Stimulated activated naive B cell treated with anti-CD40 and anti-IgM and Interleukin-4, amounts not matched to agents 10 μg/mL and 1 μg/mL and 100 μg/mL, for 72 hours (primary cell): ENCODE measurements at places on chromosomes 4 and X.

- no peak for DNase-seq
Observed at GRCh38 chr4:79603681-79604080, 195.7 kb upstream of the GK2 start.

DNA sequence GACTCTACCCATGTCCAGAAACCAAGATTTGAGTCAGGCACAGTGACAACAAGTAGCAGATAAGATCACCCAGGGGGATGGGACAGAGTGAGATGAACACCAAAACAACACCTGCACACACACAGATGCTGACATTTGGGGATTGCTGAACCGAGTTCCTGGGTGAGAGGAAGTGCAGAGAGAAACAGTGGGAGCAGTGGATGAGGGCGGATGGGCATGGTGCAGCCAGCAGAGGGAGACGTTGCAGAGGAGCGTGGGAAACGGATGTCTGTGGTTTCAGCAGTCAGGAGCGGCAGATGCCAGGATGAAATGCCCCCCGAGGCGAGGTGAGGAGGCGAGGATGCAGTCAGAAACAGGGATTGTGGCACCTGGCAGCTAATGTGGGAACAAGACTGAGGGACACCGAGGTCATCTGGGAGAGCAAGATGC lies 78.6 kb upstream of the STS start:
- no peak for DNase-seq

GRCh38 chr4:107734120-107734519 lies 14.1 kb upstream of the PAPSS1 start:
- no peak for DNase-seq

GRCh38 chr4:8599657-8600056 lies 7.1 kb downstream of the CPZ start:
- no peak for DNase-seq

DNA sequence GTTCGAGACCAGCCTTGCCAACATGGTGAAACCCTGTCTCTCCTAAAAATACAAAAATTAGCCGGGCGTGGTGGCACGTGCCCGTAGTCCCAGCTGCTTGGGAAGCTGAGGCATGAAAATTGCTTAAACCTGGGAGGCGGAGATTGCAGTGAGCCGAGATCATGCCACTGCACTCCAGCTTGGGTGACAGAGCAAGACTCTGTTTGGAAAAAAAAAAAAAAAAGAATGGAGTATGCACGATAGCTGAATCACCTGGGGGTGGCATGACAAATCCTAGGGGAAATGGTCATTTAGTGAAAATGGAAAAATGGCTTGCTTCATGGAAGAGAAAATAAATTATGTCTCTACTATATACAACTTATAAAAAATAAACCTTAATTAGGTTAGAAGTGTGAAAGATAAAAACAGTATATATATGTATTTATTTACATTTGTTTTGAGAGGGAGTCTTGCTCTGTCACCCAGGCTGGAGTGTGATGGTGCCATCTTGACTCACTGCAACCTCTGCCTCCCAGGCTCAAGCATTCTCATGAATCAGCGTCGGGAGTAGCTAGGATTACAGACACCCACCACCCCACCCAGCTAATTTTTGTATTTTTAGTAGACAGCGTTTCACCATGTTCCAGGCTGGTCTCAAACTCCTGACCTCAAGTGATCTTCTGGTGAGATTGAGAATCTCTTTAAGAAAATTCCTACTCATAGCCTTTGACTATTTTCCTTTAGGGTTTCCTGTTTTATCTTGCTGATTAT lies 19.3 kb upstream of the ING2 start:
- DNase-seq: no peak

DNA sequence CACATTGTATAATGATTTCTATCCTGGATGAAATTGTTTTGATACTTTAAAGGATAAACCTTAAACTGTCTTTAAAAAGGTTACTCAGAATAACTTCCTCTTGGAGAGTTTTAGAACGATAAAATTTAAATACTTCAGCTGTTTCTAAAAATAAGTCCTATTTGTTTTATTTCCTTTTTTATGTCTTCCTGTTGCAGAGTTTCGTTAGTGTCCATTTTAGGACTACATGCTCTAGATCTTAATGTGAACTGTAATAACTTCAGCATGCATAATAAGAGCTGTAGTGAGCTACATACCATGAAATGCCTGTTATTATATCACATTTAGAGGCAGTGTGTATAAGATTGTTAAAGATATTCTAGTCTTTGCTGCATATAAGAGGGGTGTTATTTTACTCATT lies 14.6 kb downstream of the ATP10D start:
- no peak for DNase-seq

GRCh38 chr4:153453402-153453801 lies 12.8 kb upstream of the TMEM131L start:
- DNase-seq: no peak

DNA sequence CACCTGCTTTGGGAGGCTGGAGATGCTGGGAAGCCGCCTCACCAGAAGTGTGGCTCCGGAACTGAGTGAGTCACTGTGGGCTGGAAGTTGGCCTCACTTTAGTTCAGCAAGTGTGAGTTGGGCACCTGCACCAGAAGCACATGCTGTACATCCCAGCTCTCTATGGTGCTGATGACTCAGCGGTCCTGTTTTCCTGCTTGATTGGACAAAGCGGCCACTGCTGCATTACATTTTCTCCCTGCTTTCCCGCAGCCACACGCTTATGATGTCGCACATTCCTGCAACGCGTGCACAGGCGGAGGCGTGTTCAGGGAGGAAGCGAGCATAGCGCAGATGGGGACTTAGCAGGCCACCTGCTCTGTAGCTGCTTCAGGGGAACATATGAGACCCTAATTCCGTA lies 26.7 kb upstream of the CLDN34 start:
- no peak for DNase-seq
